Keratinocyte (primary cell): ENCODE measurements at places on chromosomes 12 and 14. TPM values are rescaled to one million over a fixed set of nuclear protein-coding genes. Genes with fewer than 3 reads are reported as not detected.

The MYO1H gene
- polyA plus RNA-seq = 0.03 TPM in 1 of 3 replicates, not detected in the others

The CLEC2A gene
- polyA plus RNA-seq = 0.27 to 0.94 TPM (median 0.88 TPM) in 3 replicates

The RND1 gene
- 0.05 to 0.30 TPM (median 0.16 TPM) in 3 replicates for polyA plus RNA-seq

The OR4N2 gene
- not detected in 3 replicates for polyA plus RNA-seq

The GRIP1 gene
- polyA plus RNA-seq = 3.2 to 7.6 TPM (median 6.7 TPM) in 3 replicates

The TBPL2 gene
- not detected in 3 replicates for polyA plus RNA-seq

The SLC8A3 gene
- not detected in 3 replicates for polyA plus RNA-seq

The ERC1 gene
- polyA plus RNA-seq = 13.1 to 23.9 TPM (median 16.1 TPM) in 3 replicates

The GPR84 gene
- 0.08 to 0.17 TPM (median 0.12 TPM) in 3 replicates for polyA plus RNA-seq

The PZP gene
- polyA plus RNA-seq = not detected in 3 replicates

The SLC7A8 gene
- 28.4 to 32.8 TPM (median 29.1 TPM) in 3 replicates for polyA plus RNA-seq

The PRDM4 gene
- 26.5 to 27.5 TPM (median 27.2 TPM) in 3 replicates for polyA plus RNA-seq

The L3HYPDH gene
- 21.6 to 37.5 TPM (median 28.9 TPM) in 3 replicates for polyA plus RNA-seq

The TAS2R42 gene
- polyA plus RNA-seq = not detected in 3 replicates

The RBP5 gene
- not detected in 3 replicates for polyA plus RNA-seq

The P2RX7 gene
- polyA plus RNA-seq = 0.12 to 0.21 TPM (median 0.20 TPM) in 3 replicates

The CLEC7A gene
- 0.31 to 0.62 TPM (median 0.62 TPM) in 3 replicates for polyA plus RNA-seq

The WIF1 gene
- polyA plus RNA-seq = not detected in 3 replicates

The PPP4R4 gene
- polyA plus RNA-seq = 8.1 to 9.0 TPM (median 8.9 TPM) in 3 replicates
